Activated CD4-positive, alpha-beta T cell treated with anti-CD3 and anti-CD28 coated beads, Interleukin-2, amount 10 ng/mL, durations not matched to agents 7 days and 5 days (primary cell): ENCODE measurements at places on chromosomes 4 and X. TPM values are rescaled to one million over a fixed set of nuclear protein-coding genes. Genes with fewer than 3 reads are reported as not detected.

DNA sequence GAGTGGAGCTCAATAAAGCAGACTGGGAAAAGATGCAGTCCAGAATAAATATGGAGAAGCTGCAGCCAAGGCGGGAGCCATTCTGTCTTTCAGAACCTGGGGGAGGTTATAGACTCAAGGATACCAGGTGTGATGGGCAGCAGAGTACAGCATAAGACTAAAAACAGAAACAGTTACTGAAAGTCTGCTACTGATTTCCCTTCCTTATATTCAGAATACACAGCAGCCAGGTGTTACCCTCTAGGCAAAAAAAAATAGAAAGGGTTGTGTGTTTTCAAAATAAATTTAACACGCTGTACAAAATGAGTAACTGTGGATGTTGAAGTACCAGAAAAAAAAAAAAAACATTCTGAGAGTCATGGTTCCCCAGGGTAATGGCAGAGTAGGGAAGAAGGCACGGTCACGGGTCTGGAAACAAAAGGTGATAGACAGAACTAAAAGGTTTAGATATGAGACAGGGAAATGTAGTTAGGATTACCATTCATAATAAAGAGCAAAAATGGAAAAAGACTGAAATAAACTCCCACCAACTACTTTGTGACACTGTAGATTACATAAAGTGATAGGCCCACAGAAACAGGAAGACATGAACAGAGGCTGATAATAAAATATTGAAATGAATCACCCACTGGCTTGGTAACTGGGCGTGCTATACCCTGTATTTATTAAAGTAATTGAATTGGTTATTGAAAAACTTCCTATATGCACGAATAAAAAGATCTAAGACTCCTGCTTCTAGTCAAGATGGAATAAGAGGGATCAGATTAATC lies 10.8 kb upstream of the HHIP start:
- no peaks in the 10 kb centered on the region for H3K4me1 ChIP-seq
- H3K27me3 ChIP-seq, result peaks cover 23% of the 10 kb centered on the region
- H3K27ac ChIP-seq, result no peak overlapping the region

The GNRHR gene
- total RNA-seq, result not detected

- no peaks in the 10 kb centered on the region for H3K4me1 ChIP-seq
- H3K27ac ChIP-seq, result no peak overlapping the region
- H3K27me3 ChIP-seq, result peaks cover 2% of the 10 kb centered on the region
- H3K36me3 ChIP-seq, result no peaks in the 10 kb centered on the region
- H3K4me3 ChIP-seq, result no peak overlapping the region
These were observed 16.8 kb upstream of the IGSF1 start for GRCh38 chrX:131305926-131306325.

DNA sequence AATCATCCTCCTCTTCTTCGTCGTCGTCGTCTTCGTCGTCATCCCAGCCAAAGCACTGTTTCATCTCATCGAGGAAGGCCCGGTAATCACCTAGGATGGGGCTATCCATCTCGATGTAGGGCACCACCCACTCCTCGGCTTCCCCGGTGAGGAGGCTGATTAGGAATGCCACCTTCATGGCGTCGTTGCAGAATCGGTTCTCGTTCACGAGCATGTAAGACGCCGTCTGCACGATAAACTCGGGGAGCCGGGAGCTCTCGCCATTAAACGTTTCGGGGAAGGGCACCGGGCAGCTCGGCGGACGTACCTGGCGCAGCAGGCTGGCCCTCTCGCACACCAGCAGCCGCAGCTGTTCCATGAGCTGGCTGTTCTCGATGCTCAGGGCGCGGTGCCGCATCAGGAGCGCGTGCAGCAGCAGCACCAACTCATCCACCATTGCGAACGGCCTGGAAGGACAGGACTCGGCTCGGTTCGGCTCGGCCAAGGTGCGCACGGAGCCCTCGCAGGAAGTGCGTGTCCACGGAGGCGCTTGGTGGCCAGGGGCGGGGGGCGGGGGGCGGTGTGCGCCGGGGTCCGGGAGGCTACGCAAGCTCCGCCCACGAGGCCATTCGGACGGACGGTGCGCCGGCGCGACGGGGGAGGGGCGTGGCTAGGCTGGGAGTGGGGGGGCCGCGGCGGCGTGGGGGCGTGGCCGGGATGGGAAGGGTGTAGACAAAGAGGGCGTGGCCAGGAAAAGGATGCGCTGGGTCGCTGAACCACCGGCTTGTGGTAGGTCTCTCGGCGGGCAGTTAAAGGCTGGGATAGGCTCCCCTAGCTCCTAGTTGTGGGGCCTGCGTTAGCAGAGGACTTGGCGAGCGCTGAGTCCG lies at the start of gene LDOC1:
LDOC1 (minus strand) TSS at position 544 of the 866 bp plus-strand sequence; CDS start at position 436, 108 bp downstream.
- peak; percentile 69 for DNase-seq
- H3K27me3 ChIP-seq, result peaks cover 2% of the 10 kb centered on the region
- H3K36me3 ChIP-seq, result no peaks in the 10 kb centered on the region

DNA sequence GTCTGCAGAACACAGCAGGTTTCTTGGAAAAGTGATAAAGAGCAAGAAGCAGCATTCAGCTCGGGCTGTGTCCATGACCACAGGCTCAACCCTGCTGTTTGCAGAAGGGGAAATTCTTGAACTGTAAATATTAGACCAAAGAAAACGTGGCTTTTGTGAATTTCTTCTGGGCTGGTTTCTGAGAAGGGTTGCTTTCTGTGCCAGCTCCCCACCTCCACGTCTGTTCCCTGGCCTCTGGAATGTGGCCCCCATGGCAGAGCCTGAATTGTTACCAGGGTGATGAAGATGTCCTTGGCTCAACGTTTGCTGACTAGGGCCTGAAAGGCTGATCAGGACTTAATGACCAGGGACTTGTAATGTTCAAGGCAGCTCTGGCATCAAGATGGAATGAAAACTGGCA lies 116.0 kb downstream of the CPEB2 start:
- H3K4me3 ChIP-seq, result no peak overlapping the region
- no peaks in the 10 kb centered on the region for H3K36me3 ChIP-seq
- no peaks in the 10 kb centered on the region for H3K4me1 ChIP-seq
- H3K27me3 ChIP-seq, result peaks cover 5% of the 10 kb centered on the region
- no peak for DNase-seq

The MAGEA8 gene
- total RNA-seq, result not detected

DNA sequence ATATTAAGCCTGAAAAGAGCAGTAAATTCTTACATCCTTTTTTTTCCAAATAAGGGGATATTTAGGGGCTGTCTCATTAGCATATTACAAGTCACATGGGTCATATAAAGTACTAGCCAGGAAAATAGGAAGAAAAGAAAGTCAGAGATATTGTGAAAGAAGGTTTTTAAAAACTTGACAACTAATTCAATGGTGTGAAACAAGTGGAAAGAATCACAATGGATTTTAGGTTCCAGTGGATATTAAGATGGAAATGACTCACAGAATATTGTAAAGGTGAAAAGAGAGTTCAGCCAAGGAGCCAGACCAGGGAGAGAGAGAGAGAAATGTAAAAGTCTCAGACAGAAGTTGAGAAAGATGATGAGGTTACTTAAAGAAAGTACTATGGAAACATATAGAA lies 297.2 kb downstream of the IQCM start:
- no peak overlapping the region for H3K4me3 ChIP-seq
- H3K4me1 ChIP-seq, result no peaks in the 10 kb centered on the region
- no peaks in the 10 kb centered on the region for H3K36me3 ChIP-seq
- H3K27ac ChIP-seq, result no peak overlapping the region
- H3K27me3 ChIP-seq, result no peaks in the 10 kb centered on the region
- DNase-seq, result no peak

The L1CAM gene
- 1.9 TPM for total RNA-seq

GRCh38 chr4:187577941-187578480 lies 417.6 kb upstream of the ZFP42 start:
- H3K4me1 ChIP-seq, result no peaks in the 10 kb centered on the region
- H3K4me3 ChIP-seq, result no peak overlapping the region
- H3K36me3 ChIP-seq, result no peaks in the 10 kb centered on the region
- DNase-seq, result no peak
- no peaks in the 10 kb centered on the region for H3K27me3 ChIP-seq

- peaks cover 57% of the 10 kb centered on the region for H3K36me3 ChIP-seq
- no peaks in the 10 kb centered on the region for H3K27me3 ChIP-seq
These were observed 52.2 kb downstream of the FRYL start for GRCh38 chr4:48727666-48728459.

The WWC2 gene
- total RNA-seq, result 0.25 TPM

GRCh38 chr4:187370918-187371317 lies 624.7 kb upstream of the ZFP42 start:
- H3K36me3 ChIP-seq, result no peaks in the 10 kb centered on the region
- H3K27me3 ChIP-seq, result no peaks in the 10 kb centered on the region
- H3K27ac ChIP-seq, result no peak overlapping the region
- DNase-seq, result no peak

GRCh38 chr4:156137679-156138473 lies 184.2 kb upstream of the CTSO start:
- H3K27ac ChIP-seq, result no peak overlapping the region
- H3K27me3 ChIP-seq, result no peaks in the 10 kb centered on the region
- DNase-seq, result no peak
- H3K4me1 ChIP-seq, result no peaks in the 10 kb centered on the region
- H3K4me3 ChIP-seq, result no peak overlapping the region
- H3K36me3 ChIP-seq, result no peaks in the 10 kb centered on the region

- no peak overlapping the region for H3K27ac ChIP-seq
- H3K4me3 ChIP-seq, result no peak overlapping the region
- DNase-seq, result no peak
- no peaks in the 10 kb centered on the region for H3K36me3 ChIP-seq
- no peaks in the 10 kb centered on the region for H3K4me1 ChIP-seq
These were observed 791.6 kb downstream of the TRIML1 start for GRCh38 chr4:188930822-188931221.

The RBM46 gene
- not detected for total RNA-seq

DNA sequence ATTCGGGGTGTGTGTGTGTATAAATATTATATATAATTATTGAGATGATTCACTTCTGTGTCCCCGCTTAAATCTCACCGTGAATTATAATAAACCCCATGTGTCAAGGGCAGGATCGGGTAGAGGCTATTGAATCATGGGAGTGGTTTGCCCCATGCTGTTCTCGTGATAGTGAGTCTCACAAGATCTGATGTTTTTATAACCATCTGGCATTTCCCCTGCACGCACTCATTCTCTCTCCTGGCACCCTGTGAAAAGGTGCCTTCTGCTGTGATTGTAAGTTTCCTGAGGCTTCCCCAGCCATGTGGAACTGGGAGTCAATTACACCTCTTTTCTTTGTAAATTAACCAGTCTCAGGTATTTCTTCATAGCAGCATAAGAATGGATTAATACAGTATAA lies 851.4 kb upstream of the AGA start:
- H3K4me1 ChIP-seq, result no peaks in the 10 kb centered on the region
- no peak for DNase-seq
- H3K36me3 ChIP-seq, result no peaks in the 10 kb centered on the region
- no peak overlapping the region for H3K4me3 ChIP-seq

GRCh38 chr4:19748519-19749479 lies 502.9 kb upstream of the SLIT2 start:
- H3K36me3 ChIP-seq, result no peaks in the 10 kb centered on the region
- H3K4me1 ChIP-seq, result no peaks in the 10 kb centered on the region
- H3K27ac ChIP-seq, result no peak overlapping the region
- no peaks in the 10 kb centered on the region for H3K27me3 ChIP-seq
- no peak overlapping the region for H3K4me3 ChIP-seq

DNA sequence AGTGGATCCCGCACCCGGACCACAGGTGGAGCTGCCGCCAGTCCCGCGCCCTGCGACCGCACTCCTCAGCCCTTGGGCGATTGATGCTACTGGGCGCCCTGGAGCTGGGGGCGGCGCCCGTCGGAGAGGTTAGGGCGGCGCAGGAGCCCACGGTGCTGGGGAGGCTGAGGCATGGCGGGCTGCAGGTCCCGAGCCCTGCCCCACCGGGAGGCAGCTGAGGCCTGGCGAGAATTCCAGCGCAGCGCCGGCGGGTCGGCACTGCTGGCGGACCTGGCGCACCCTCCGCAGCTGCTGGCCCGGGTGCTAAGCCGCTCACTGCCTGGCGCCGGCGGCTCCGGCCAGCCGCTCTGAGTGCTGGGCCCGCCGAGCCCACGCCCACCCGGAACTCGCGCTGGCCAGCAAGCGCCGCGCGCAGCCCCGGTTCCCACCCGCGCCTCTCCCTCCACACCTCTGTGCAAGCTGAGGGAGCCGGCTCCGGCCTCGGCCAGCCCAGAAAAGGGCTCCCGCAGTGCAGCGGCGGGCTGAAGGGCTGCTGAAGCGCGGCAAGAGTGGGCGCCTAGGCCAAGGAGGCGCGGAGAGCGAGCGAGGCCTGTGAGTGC lies 1256.5 kb downstream of the STIM2 start:
- no peaks in the 10 kb centered on the region for H3K36me3 ChIP-seq
- H3K27ac ChIP-seq, result no peak overlapping the region
- no peak overlapping the region for H3K4me3 ChIP-seq
- H3K4me1 ChIP-seq, result no peaks in the 10 kb centered on the region
- H3K27me3 ChIP-seq, result no peaks in the 10 kb centered on the region

DNA sequence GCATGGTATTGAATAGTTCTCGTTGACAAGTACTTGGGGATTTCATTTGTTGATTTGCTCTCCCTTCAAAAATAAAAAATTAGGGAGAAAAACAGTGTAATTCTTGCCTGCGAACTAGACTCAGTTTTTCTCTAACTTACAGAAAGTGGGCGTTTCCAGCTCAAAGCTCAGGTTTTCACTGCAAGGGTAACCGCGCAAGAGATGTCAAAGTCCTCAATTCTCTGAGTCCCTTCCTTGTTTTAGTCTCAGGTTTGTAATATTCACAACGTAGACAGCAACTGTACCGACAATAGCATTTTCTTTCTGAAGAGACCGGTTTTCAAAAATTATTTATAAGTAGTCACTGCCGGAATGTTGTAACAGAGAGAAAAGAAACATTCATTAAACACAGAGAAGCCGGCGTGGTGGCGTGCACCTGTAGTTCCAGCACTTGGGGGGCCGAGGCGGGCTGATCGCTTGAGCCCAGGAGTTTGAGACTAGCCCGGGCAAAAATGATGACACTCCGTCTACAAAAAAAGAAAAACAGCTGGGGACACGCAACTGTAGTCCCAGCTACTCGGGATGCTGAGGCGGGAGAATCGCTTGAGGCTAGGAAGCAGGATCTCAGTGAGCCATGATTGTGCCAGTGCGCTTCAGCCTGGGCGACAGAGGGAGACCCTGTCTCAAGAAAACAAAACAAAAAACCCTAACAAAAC lies 774 bp downstream of the ZCCHC4 start:
- no peaks in the 10 kb centered on the region for H3K27me3 ChIP-seq
- peak overlapping the region; percentile 96 for H3K27ac ChIP-seq
- no peak for DNase-seq
- peaks cover 39% of the 10 kb centered on the region for H3K4me1 ChIP-seq

- H3K27ac ChIP-seq, result peak overlapping the region; percentile 97
- H3K27me3 ChIP-seq, result peaks cover 7% of the 10 kb centered on the region
- no peak for DNase-seq
These were observed 460 bp upstream of the GEMIN8 start for GRCh38 chrX:14030174-14030530.

The ARHGEF38 gene
- total RNA-seq, result not detected

The STARD8 gene
- 0.20 TPM for total RNA-seq

The TEX13D gene
- not detected for total RNA-seq

GRCh38 chr4:55444827-55445226 lies 49.1 kb downstream of the TMEM165 start:
- no peaks in the 10 kb centered on the region for H3K27me3 ChIP-seq
- H3K4me1 ChIP-seq, result peaks cover 17% of the 10 kb centered on the region
- no peak overlapping the region for H3K4me3 ChIP-seq
- DNase-seq, result no peak

The POU4F2 gene
- not detected for total RNA-seq

The PPP4R3C gene
- total RNA-seq, result not detected
